Erythroblast (primary cell): ENCODE measurements at places on chromosomes 2 and 18.

DNA sequence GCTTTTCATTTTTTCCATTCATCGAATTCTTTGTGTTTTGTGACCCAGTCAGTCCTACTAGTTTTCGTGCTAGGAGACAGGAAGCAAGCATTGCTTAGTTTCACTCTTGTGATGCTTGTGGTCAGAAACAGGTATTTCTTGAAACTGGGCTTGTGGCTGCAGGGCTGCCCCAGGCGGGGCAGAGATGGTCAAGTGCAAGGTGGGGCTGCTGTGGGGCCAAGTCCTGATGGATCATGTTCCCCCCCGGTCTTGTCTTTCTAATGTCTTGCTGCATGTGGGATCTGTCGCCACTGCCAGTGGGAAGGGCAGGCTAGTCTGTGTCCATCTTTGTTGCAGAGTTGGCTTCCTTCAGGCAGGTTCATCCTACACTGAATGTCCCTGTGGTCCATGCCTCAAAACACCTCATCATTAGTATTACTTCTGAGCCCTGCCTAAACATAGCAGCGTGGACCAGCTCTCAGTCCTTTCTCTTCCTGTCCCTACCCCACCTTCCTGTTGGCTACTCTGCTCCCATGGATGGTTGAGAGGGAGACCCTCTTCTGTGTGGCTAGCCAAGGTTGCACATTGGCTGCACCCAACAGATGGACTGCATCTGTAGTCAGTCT, 38.7 kb downstream of the INPP4A start:
- no peak for DNase-seq

GRCh38 chr2:86383844-86384243, 46.4 kb upstream of the REEP1 start:
- DNase-seq = no peak

GRCh38 chr2:6750411-6751158, 115.1 kb downstream of the CMPK2 start:
- peak; percentile 83 for DNase-seq

DNA sequence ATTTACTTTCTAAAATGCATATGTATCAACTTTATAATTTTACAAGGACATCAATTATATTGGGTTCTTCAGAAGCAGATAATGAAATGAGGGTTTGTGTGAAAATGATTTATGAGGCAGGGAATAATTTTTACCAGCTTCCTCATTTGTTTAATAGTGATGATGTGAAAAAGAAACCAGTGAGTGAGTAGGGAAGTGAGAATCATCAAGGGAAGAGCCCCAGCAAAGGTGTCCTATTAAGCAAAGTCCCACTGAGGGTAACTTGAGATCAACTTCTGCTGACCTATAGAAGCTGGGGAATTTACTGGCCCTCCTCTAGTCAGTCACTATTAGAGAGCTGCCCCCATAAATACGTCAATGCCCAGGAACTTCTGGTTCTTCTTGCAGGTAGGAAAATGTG, 266.8 kb upstream of the LYPD1 start:
- no peak for DNase-seq

GRCh38 chr2:134745023-134745422, 26.2 kb upstream of the TMEM163 start:
- DNase-seq = no peak

GRCh38 chr2:73293534-73294171, at the start of gene EGR4:
Gene EGR4, minus strand, starts transcription at chr2:73293548. Its CDS starts 231 bp downstream, at chr2:73293317.
- DNase-seq = peak; percentile 78

DNA sequence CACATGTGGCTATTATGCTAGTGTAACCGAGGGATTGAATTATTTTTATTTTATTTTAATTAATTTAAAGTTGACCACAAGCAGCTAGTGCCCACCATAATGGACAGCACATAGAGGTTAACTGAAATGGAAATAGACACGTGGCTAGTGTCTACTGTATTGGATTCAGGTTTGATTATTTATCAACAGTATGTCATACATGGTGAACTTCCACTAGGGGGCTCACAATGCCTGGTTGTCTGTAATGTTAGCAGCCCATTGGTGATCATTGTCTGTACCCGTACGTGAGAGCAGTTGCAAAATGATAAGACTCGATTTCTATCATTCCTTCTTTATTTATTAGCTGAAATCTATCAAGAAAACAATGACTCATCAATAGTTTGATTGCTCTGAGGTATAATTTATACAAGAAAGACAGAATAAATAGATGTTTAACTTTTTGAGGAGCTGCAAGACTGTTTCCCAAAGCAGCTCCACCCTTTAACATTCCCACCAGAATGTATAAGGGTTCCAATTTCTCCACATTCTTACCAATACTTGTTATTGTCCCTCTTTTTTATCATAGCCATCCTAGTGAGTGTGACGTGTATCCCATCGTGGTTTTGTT, 76.5 kb downstream of the CYBRD1 start:
- DNase-seq = peak; percentile 76

DNA sequence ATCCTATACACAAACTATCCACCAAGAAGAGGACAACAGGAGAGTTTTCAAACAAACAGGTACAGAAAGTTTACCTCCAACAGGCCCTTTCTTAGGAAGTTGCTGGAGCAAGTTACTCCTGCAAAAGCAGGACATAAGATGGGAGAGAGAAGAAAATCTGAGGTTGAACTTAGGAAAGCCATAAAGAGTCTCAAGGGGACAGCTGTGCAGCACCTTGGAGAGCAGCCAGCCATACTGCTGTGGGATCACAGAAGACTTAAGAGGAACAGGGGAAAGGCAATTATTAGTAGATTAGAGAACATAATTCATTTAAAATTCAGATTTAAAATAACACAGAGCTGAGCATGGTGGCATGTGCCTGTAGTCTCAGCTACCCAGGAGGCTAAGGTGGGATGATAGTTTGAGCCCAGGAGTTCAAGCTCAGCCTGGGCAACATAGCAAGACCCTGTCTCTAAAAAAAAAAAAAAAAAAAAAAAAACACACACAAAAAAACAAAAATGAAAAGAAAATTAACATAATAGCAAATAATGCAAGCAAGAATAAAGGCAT, 148.1 kb upstream of the SIX3 start:
- DNase-seq = peak; percentile 15

- no peak for DNase-seq
These were observed 94.0 kb upstream of the DAPL1 start for GRCh38 chr2:158701101-158701500.
